ENCODE measurements at places on chromosomes 3 and 15. TPM values are rescaled to one million over a fixed set of nuclear protein-coding genes. Genes with fewer than 3 reads are reported as not detected.

The FAM3D gene
- total RNA-seq = not detected

The CPN2 gene
- not detected for total RNA-seq

- H3K27me3 ChIP-seq = peaks cover 21% of the 10 kb centered on the region
- DNase-seq = no peak
- H3K36me3 ChIP-seq = no peaks in the 10 kb centered on the region
- no peak overlapping the region for H3K4me3 ChIP-seq
Observed at GRCh38 chr3:190855151-190855550, 7.3 kb downstream of the GMNC start.

DNA sequence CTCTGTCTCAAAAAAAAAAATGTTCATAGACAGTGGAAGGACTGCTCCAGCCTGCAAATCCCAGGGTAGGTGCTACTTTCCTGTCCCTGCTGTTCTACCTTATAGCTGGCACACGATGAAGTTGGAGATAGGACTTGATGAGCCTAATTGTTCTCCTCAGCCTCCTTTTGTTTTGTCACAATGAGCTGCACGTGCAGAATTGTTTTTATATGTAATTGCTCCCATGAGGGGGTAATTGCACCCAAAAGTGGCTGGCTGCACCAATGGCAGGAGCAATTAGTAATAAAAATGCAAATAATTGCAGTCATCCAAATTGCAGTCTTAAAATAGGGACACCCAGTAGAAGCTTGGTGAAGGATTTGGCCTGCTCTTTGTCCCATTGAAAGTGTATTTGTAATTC, 63.0 kb upstream of the PFN2 start:
- H3K27me3 ChIP-seq = no peaks in the 10 kb centered on the region
- DNase-seq = no peak
- H3K4me1 ChIP-seq = no peaks in the 10 kb centered on the region
- no peaks in the 10 kb centered on the region for H3K36me3 ChIP-seq
- H3K4me3 ChIP-seq = no peak overlapping the region

The PCOLCE2 gene
- total RNA-seq = 2.2 TPM

The ZNF662 gene
- total RNA-seq = 0.40 TPM

The PLSCR5 gene
- total RNA-seq = not detected

The DNAJA4 gene
- 4.6 TPM for total RNA-seq

GRCh38 chr3:102020735-102021134, 171.4 kb downstream of the NFKBIZ start:
- no peak for DNase-seq
- no peaks in the 10 kb centered on the region for H3K4me1 ChIP-seq
- no peaks in the 10 kb centered on the region for H3K36me3 ChIP-seq
- H3K27me3 ChIP-seq = peaks cover 3% of the 10 kb centered on the region

DNA sequence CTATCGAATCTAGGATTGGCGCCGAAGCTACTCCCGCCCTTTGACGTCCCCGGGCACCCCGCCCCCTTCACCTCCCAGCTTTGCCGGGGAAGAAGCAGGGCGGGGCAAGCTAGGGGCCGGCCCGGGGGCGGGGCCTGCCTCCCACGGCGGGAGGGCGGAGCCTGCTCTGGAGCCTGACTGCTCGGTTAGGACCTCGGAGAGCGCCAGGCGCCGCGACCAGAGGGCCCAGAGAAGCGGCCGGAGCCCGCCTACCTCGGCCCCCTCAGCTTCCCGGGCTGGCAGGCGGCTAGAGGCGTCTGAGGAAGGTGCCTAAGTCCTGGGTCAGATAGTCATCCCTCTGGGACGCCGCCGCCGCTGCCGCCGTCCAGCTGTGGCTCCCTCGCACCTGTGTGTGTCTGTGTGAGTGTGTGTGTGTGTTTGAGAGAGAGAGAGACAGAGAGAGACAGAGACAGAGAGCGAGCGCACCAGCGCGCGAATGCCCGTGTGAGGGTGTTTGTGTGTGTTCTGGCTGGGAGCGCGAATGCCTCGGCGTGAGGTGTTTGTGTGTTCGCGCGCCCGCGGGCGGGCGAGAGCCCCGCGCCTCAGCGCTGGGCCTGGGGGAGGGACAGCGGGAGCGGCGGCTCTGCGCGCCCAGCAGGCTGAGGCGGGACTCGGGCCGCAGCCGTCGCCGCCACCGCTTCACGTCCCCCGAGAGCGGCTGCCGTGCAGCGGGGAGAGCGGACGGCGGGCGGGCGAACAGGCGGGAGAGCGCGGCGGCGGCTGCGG, at the start of gene STXBP5L:
STXBP5L (plus strand) TSS at position 176 of the 765 bp plus-strand sequence. CDS start 1,374 bp downstream, outside the sequence.
- H3K4me1 ChIP-seq = peaks cover 16% of the 10 kb centered on the region
- peak; percentile 97 for DNase-seq
- peak within 1 kb of the TSS; percentile 93 for H3K4me3 ChIP-seq

The CLDN18 gene
- 19.5 TPM for total RNA-seq

GRCh38 chr3:53511246-53511645, 16.8 kb downstream of the CACNA1D start:
- H3K4me1 ChIP-seq = peaks cover 16% of the 10 kb centered on the region
- H3K27me3 ChIP-seq = no peaks in the 10 kb centered on the region
- H3K4me3 ChIP-seq = no peak overlapping the region
- no peak overlapping the region for H3K27ac ChIP-seq
- H3K36me3 ChIP-seq = no peaks in the 10 kb centered on the region

DNA sequence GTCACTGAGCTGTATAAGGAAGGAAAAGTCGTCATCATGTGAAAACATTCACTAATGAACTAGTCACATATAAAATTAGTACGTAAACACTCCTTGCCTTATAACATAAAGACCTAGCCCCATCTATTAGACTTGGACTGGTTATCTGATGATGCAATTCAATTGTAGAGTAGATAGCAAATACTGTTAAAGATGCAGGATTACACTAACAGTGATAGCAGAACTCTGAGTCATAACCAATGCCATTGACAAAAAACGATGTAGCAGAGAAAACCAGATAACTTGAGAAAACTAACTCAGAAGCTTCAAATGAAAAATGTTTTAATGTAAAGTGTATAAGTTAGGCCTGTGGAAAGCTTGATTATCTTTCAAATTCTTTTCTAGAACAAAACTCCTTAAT, 132.2 kb downstream of the WDR72 start:
- peaks cover 28% of the 10 kb centered on the region for H3K36me3 ChIP-seq
- H3K27me3 ChIP-seq = no peaks in the 10 kb centered on the region
- DNase-seq = no peak
- no peaks in the 10 kb centered on the region for H3K4me1 ChIP-seq

The ASB14 gene
- not detected for total RNA-seq

GRCh38 chr3:13530241-13531009, 18.5 kb upstream of the FBLN2 start:
- no peak for DNase-seq
- no peaks in the 10 kb centered on the region for H3K36me3 ChIP-seq
- no peaks in the 10 kb centered on the region for H3K4me1 ChIP-seq
- no peak overlapping the region for H3K4me3 ChIP-seq
- H3K27ac ChIP-seq = no peak overlapping the region
- H3K27me3 ChIP-seq = peaks cover 26% of the 10 kb centered on the region

The CTXN2 gene
- 0.38 TPM for total RNA-seq

DNA sequence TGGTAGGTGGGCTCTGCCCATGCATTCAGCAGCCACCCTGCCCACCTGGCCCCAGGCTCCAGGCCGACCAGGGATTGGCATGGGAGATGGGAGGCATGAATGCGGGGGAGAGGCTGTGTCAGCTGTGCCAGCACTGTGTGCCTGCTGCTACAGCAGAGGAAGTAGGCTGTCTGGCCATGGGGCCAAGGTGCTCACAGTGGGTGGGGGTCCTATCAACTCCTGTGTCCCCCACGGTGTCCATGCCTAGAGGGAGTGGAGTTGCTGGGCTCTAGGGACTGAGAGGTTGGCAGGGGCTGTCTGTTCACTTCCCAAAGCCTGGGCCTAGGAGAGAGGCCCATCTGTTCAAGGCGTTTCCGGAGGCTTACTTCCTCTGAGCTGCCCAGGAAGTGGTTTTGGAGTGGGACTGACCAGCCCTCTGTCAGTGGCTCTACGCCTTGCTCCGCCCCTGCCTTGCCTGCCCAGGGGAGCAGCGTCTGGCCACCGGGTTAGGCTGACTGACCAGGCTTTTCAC, 5.8 kb downstream of the PRKCD start:
- DNase-seq = no peak
- H3K27ac ChIP-seq = no peak overlapping the region
- H3K27me3 ChIP-seq = no peaks in the 10 kb centered on the region
- no peaks in the 10 kb centered on the region for H3K36me3 ChIP-seq
- H3K4me3 ChIP-seq = no peak overlapping the region

GRCh38 chr15:96360581-96361308, 30.2 kb downstream of the NR2F2 start:
- peak overlapping the region; percentile 12 for H3K27ac ChIP-seq
- H3K27me3 ChIP-seq = peaks cover 78% of the 10 kb centered on the region
- no peaks in the 10 kb centered on the region for H3K36me3 ChIP-seq
- peaks cover 17% of the 10 kb centered on the region for H3K4me1 ChIP-seq

The EPHA3 gene
- 0.17 TPM for total RNA-seq

- H3K27me3 ChIP-seq = no peaks in the 10 kb centered on the region
- no peaks in the 10 kb centered on the region for H3K4me1 ChIP-seq
- H3K36me3 ChIP-seq = peaks cover 43% of the 10 kb centered on the region
- no peak for DNase-seq
- H3K4me3 ChIP-seq = no peak overlapping the region
- no peak overlapping the region for H3K27ac ChIP-seq
Observed at GRCh38 chr3:23894254-23895061, 22.3 kb downstream of the NKIRAS1 start.

The GOLGA8J gene
- not detected for total RNA-seq

The DOCK3 gene
- total RNA-seq = 10.0 TPM

The ZNF660 gene
- 22.6 TPM for total RNA-seq

DNA sequence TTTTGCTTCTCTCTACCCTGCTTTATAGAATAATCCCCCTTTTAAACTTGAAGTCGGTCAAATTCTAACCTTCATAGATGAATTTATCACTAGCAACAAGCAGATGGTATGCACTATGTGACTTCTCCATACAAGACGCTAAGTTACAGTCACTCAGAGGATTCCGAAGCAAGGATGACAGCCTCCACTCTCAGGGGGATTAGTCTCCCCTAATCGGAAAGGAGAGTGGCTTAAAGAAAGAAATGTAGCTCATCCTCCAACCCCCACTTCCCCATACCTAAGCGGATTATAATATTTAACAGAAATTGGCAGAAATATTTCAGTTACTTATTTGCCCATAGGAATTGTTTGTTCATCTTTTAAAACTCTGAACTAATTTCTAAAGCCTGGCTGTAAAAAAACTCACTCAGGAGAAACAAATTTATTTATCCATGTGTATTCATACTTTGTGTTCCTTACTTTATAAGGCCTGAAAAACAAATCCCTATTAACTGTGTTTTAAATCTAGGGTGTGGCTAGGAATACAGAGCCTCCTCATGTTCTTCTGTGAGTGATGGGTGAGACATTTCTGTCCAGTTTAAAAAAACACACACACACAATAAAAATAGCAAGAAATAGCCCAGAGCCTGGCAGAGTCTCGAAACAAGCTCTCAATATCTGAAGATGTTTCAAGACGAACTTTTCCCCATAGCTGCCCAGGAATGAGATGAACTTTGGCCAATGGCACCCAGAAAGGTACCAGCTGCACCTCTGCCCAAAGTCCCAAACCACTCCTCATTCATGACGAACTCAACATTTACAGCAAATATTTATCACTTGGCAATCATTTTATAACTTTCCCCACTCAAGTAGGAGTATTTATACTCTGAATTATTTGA, 18.7 kb downstream of the SIAH2 start:
- H3K4me1 ChIP-seq = peaks cover 20% of the 10 kb centered on the region
- peak overlapping the region; percentile 56 for H3K27ac ChIP-seq
- peaks cover 6% of the 10 kb centered on the region for H3K36me3 ChIP-seq
- no peak overlapping the region for H3K4me3 ChIP-seq
- H3K27me3 ChIP-seq = no peaks in the 10 kb centered on the region

GRCh38 chr15:51830276-51830806, 888 bp downstream of the TMOD3 start:
- H3K36me3 ChIP-seq = no peaks in the 10 kb centered on the region
- H3K4me1 ChIP-seq = peaks cover 10% of the 10 kb centered on the region

DNA sequence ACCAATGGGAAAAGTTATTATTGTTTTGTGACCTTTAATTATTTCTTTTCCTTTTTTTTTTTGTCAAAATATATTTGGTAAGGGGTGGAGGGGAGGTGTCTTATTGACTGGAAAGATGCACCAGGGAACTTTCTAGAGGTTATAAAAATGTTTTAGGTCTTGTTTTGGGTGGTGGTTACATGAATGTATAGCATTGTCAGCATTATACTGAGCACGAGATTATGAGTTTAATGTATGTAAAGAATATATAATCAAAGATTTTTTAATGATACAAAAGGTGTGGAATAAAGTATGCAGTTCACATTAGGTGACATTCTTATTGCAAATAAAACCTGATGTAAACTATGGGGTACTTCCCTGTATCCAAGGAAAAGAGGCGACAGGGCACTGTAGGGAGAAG, 23.0 kb upstream of the MAP3K13 start:
- no peak overlapping the region for H3K27ac ChIP-seq
- H3K4me1 ChIP-seq = peaks cover 6% of the 10 kb centered on the region
- H3K4me3 ChIP-seq = no peak overlapping the region
- H3K36me3 ChIP-seq = no peaks in the 10 kb centered on the region
- H3K27me3 ChIP-seq = no peaks in the 10 kb centered on the region

The CXCR6 gene
- not detected for total RNA-seq

DNA sequence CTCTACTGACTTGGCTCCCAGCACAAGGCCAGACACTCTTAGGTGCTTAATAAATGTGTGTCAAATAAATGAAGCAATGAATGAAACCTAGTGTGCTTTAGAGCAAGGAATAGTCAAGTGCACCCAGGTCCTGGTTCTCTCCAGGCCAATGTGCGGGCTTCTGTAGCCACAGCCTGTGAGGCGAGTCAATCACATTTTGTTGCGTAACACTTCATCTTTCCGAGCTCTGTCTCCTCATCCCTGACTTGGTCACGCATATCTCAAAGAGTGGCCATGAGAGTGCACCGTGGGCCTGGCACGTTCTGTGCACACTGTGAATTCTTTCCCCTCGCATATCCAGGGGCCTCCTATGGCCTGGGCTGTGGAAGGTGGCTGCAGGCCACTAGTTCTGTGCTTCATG, 11.4 kb upstream of the SH3GL3 start:
- H3K4me3 ChIP-seq = no peak overlapping the region
- no peak for DNase-seq
- no peaks in the 10 kb centered on the region for H3K36me3 ChIP-seq

GRCh38 chr3:37995652-37996641, 5.4 kb downstream of the VILL start:
- DNase-seq = no peak
- H3K27ac ChIP-seq = no peak overlapping the region
- H3K4me1 ChIP-seq = peaks cover 34% of the 10 kb centered on the region
- peaks cover 7% of the 10 kb centered on the region for H3K27me3 ChIP-seq

DNA sequence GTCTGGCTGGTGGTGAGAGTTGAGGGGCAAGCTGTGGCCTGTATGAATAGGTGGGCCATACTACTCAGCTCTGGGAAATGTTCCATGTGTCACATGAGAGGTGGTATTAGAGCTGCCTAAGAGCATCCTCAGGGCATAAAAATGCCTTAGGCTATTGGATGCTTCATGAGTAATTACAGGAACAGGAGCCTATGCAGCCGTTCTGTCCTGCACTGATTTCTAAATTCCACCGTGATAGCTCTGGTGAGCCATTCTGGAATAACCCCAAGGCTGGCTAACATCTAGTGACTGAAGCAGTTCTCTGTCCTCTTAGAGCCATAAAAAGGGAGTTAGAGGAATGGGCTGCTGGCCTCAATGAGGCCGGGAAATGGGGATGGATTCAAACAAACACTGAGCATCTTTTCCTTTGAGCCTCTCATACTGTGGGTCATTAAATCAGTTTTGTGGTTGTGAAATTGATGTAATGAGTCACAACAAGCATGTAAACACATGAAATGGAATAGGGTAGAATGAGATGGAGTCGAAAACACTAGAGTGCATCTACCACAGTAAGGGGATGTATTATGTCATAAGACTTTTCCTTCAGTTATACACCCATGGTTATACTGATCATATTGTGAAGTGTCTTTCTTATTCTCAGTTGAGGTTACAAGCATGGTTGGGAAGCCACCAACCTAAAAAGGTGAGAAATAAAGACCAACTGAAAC, 41.0 kb downstream of the DGKG start:
- H3K36me3 ChIP-seq = no peaks in the 10 kb centered on the region
- peaks cover 18% of the 10 kb centered on the region for H3K27me3 ChIP-seq
